ENCODE measurements at places on chromosomes 3 and 15.

GRCh38 chr3:152309535-152310307 is 41.0 kb downstream of the MBNL1 start:
- no peak for DNase-seq

- no peak for DNase-seq
These were observed 9.1 kb downstream of the PLXND1 start for GRCh38 chr3:129597087-129597999.

DNA sequence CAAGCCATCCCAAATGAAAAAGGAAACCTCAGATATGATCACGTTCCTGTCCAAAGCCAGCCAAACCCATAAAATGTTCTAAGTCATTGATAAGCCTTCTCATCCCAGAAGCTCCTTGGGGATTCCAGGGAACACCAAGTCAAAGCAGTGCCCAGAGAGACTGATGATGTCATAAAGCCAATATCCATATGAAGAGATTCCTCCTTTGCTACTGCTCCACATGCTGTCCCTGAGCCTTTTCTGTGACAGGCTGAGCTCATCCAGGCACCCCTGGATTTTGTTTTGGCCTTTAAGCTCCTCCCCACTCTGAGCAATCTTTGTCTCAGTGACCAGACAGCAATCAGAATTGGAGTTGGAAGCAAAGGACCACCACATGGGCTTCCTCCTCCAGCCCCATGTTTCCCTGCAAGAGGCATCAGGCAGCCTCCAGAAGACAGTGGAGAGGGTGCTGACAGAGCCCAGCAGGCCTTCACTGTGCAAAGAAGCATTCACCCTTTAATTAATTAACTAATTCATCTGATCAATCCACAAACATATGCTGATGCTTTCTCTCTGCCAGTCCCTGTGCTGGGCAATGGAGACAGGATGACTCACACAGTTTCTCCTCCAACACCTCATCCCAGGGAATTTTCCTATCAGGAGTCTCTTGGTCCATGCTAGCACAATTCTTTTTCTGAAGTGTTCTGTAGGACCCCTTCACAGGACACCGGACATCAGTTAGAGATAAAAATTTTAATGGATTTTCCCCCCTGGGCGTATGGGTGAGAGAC is 25.0 kb downstream of the MEX3B start:
- DNase-seq: no peak

DNA sequence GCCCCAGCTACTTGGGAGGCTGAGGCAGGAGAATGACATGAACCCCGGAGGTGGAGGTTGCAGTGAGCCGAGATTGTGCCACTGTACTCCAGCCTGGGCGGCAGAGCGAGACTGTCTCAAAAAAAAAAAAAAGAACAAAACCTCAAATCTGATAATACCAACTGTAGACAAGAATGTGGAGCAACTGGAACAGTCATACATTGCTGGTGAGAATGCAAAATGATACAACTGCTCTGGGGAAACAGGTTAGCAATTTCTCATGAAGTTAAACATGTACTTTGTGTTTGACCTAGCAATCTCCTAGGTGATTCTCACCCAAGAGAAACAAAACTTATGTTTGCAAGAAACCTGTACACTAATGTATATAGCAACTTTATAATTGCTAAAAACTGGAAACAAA is 4.4 kb upstream of the VHL start:
- no peak for DNase-seq

DNA sequence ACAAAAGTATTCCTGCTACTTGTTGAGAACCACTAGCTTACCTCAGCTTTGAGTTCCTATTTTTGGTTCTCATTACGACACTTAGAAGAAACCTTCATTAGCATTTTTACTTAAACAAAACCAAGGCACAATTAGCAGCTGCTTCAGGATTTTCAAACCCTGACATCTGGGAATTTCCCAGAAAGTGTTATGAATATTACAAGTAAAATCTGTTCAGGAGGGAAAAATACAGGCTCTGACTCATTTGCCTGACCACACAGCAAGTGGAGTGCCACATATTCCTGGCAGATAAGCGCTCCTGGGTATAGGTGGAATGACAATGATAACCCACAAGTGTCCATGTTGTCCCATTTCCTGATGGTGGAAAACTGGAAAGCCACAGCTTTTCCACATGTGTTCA is 10.3 kb upstream of the RFTN1 start:
- no peak for DNase-seq

DNA sequence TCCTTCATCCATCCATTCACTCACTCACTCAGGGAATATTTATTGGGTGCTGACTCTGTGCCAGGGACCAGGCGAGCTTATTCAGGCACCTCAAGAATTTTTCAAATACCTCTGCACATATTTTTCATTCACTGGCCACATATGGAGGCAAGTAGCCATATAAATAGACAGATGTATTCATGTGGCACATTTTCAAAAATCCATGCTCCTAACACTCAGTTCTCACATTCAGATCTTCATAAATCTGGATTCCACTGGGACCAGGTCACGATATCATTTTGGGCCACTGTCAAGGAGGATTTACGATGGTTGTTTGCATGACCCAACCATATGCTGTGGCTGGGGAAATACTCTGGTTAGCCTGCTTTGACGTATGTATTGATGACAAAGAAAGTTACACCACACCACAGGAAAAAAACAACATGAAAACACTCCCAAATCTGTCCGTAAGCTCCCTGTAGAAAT is 241.8 kb upstream of the LRTM1 start:
- no peak for DNase-seq

DNA sequence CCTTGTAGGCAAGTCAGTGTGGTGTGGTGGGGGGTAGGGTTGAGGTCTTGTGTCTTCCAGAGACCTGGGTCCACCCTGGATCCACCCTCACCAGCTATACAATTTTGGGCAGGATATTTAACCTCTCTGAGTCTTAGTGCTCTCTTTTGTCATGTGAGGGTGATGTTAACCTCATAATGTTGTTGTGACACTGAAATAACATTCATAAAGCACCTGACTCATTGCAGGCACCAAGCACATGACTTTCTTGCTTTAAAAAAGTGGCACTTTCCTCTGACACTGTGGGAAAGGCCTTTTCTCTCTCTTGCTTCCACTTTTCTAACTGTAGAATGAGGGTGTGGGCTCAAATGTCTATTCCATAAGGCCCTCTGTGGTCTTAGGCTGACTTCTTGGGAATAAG is 75.5 kb downstream of the SCN10A start:
- no peak for DNase-seq

GRCh38 chr15:59191855-59192237 is 14.8 kb upstream of the LDHAL6B start:
- DNase-seq: no peak

GRCh38 chr15:90942354-90943120 is 7.5 kb downstream of the UNC45A start:
- no peak for DNase-seq

DNA sequence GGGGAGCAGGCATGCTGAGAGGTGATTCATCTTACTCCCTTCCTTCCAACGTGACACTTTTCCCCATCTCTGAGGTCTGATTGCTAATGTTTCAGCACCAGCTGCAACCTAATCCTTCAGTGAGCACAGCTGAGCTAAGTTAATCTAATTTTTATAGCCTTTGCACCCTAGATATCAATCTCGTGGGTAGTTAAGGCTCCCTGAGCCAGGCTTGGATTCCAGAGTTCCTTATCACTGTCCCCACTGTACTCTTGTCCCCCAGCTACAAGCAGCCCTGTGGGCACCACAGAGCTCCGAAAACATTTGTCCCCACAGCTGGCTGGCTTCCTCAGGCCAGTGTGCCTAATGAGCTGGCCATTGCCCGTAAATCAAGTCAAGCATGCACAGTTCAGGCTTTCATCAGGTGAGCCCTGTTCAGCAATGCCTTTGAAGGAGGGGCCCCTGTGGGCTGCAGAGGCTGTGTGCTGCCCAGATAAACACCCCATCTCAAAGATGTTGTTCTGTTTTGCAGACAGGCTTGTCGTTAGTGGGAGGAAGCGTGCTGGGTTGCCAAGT is 376.9 kb upstream of the RASGRP1 start:
- DNase-seq: no peak

DNA sequence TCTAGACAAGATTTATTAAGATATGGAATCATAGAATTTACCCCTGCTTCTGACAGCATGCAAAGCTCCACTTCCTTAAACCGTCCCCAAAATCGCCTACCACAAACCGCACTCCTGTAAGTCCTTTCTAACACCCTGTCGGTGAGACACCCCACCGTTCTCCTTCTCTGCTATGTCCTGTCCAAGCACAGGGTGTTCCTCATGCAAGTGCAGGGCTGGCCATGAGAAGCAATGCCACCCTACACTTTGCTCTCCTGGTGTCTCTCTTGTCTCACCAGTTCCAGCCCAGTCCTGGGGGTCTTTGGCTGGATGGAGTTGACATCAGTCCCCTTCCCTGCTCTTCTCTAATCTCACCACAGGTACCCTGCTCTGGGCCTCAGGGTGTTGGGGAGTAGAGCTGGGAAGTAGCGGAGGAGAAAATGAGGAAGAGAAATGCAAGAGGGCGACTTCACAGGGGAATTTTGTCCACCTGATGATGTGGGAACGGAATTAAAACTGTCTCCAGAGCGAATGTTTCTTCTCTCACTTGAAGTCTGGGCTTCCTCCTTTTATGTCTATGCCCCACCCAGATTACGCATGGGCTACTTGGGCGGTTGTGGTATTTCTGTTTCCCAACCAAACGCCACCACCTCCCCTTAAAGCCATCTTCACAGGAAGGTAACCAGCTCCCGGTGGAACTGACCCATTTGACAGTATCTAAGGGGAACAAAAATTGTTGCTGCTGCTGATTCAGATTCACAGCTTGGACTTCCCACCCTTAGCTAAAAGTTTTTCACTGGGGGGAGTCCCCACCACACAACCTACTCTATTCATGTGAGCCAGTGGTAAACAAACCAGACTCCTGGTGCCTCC is 49.9 kb downstream of the CASR start:
- no peak for DNase-seq

DNA sequence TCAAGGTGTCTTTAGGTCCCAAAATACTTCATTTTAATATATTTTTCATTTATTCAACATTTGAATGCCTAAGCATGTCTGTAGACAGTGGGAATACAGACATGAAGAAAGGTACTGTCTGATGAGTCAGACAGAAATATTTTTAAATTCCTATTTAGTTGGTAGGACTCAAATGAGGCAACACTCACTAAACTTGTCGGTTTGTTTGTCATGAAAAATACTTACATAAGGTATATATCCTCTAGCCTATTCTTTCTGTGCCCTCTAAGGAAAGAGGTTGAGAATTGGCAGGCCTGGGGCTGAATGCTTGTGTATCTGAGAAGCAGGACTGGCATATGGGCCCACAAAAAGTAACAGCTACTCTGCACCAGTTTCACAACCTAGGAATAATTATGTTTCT is 423.6 kb upstream of the MDFIC2 start:
- no peak for DNase-seq

- DNase-seq: no peak
These were observed 44.2 kb upstream of the KY start for GRCh38 chr3:134694946-134695543.

GRCh38 chr3:53750253-53751210 is 95.7 kb downstream of the CHDH start:
- DNase-seq: no peak

All from stimulated activated CD4-positive, alpha-beta T cell treated with anti-CD3 and anti-CD28 coated beads, Interleukin-4, amount 100 ng/mL, for 48 hours (primary cell).